ENCODE measurements at places on chromosomes 6 and 20.

GRCh38 chr6:73231986-73232391 is 6.7 kb upstream of the KHDC1L start:
- DNase-seq: no peak

DNA sequence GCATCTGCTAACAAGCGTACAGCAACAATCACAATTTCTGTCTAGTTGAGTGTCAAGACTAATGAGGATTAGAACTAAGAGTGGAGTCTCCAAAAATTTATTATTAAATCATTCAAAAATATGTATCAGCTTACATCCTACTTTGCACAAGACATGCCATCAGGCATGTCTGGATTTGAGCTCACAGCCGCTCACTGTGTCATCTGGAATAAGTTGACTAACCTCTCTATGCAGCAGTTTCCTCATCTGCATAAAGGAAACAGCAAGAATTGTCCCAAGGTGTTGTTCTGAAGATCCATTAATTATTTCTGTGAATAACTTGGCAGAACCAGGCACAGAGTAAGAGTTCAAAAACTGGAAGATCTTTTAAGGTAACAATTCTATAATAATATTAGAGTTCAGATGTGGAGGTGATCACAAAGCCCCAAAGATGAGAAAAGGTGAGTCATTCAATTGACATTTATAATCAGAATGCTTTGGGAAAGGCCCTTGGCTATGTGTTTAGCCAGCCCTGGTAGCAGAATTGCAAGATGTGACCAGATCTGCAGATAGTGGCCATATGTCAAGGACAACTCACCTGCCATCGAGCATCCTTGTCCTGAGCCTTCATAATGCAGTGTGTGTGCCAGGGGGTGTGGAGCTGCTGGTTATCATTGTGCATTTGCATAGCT is 264.0 kb downstream of the FOXA2 start:
- DNase-seq: no peak

DNA sequence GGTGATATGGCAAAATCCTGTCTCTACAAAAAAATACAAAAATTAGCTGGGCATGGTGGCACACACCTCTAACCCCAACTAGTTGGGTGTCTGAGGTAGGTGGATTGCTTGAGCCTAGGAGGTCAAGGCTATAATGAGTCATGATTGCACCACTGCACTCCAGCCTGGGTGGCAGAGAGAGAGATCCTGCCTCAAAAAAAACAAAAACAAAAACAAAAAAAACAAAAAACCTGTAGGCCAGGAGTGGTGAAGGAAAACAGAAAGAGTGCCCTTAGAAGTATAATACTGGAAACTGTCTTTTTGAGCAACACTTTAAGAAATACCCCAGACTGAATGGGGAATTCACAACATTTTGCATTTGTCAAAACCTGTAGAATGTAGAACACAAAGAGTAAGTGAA is 85.3 kb downstream of the JARID2 start:
- no peak for DNase-seq

GRCh38 chr6:164345327-164345726 is 930.8 kb downstream of the QKI start:
- no peak for DNase-seq

DNA sequence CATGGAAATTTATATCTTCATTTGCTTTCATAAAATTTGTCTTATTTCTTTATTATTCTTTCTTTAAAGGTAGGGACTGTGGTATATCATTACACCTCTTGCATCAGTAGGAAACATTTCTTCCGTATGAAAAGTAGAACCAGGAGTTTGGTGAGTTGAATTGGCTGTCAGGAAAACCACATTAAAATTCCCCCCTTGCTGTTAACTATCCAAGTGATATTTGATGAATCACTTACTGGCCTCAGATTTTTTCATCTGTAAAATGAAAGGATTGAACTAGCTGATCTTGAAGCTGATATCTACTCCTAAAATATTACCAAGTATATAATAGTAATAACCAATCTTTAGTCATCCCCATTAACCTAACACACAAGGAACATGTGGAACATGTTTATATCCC is 460.9 kb downstream of the GJA1 start:
- no peak for DNase-seq

GRCh38 chr20:18995455-18995854 is 181.9 kb downstream of the SCP2D1 start:
- DNase-seq: no peak

DNA sequence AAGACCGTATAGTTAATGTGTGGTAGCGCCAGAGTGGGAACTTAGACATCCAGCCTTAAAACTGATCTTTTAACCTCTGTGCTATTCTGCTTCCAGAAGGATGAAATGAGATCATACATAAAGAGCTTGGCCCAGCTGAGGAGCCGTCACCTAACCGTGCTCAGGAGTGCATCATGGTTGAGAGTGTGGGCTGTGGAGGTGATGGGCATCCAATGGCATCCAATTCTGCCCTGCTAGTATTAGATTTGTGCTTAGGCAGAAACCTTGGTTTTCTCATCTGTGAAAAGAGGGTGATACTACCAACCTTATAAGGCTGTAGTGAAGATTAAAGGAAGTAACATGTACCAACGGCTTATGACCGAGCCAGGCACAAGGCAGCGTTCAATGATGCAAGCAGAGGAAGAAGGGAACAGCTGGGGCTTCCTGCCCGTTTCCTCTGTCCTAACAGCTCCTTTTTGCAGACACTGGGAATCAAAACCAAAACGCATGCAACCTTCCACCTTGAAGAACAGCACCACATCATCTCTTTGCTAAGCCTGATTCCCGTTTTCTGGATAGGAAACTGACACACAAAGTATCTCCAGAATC is 1.3 kb downstream of the SLC22A16 start:
- no peak for DNase-seq

GRCh38 chr6:168542301-168542700 is 101.3 kb downstream of the SMOC2 start:
- no peak for DNase-seq

DNA sequence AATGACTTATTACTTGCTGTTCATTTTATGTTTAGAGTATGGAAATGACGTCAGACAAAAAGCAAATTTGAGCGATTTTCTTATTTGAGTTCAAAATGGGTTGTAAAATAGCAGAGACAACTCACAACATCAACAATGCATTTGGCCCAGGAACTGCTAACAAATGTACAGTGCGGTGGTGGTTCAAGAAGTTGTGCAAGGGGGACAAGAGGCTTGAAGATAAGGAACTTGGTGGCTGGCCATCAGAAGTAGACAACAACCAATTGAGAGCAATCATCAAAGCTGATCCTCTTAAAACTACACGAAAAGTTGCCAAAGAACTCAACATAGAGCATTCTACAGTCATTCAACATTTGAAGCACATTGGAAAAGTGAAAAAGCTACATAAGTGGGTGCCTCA is 43.8 kb downstream of the REV3L start:
- no peak for DNase-seq

DNA sequence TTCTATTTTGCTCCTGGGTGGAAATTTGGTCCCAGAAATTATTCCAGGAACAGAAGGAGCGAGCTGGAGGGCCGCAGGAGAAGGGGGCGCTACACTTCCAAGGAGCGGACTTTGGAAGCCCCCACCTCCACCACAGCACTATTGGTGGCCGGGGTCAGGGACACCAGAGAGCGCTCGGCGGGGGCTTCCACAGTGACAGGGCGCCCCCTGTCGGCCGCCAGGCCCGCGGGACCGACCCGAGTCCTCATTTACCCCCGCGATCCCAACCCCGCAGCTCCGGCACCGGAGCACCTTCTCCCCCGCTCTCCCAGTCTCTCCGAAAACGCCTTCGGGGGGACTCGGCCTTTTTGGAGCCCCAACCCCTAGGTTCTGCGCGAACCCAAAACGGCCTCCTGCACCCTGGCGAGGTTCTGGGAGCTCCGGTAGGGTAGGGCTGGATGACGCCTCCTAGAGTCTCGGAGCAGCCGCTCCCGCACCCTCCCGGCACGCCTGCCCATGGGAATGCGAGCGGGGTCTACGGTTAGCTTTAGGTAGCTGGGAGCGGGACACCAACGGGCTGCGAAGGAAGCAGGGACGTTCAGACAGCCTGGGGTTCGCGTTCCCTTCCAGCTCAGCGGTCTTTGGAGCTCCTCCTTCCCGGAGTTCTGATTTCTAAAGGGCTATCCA is 2.4 kb upstream of the FOXA2 start:
- no peak for DNase-seq

DNA sequence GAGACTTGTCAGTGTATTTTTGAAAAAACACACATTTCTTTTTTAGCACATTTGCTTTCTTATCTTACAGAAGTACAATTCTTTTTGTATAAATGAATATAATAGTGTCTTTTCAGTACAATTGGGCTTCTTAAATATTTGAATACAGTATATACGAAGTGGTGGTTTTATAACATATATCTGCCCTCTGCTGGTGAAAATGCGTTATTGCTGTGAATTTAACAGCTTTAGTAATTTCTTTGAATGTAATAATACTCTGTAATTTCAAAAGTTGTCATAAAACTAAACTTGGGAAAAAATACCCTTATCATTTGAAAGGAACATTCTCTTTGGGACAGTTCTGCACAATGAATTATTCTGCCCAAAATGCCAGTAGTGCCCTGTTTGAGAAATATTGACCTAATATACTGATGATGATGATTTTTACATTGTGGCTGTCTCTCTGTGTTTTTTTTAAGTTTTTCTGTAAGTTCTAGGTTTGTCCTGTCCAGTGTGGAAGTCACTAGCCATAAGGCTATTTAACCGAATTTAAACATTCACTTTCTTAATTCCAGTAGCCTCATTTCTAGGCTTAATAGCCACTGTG is 19.0 kb downstream of the SMAP1 start:
- DNase-seq: no peak

DNA sequence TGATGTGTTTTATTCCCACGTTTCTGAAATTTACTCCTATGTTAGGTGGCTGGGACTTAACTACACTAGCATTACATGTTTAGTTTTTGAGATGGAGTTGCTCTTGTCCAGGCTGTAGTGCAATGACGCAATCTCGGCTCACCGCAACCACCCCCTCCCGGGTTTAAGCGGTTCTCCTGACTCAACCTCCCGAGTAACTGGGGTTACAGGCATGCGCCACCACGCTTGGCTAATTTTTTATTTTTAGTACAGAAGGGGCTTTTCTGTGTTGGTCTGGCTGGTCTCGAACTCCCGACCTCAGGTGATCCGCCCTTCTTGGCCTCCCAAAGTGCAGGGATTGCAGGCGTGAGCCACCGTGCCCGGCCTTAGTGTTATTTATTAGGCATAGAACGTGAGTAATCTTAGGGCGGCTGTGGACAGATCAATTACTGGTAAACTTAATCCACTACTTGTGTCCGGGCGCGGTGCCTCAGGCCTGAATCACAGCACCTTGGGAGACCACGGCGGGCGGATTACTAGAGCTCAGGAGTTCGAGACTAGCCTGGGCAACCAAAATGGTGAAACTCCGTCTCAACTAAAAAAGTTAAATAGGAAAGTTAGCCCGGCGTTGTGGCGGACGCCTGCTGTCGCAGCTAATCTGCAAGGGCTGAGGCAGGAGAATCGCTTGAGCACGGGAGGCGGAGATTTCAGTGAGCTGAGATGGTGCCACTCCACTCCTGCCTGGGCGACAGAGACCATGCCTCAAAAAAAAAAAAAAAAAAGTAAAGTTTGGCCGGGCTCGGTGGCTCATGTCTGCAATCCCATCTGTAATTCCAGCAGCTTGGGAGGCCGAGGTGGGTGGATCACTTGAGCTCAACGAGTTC is 123.7 kb upstream of the BTN3A2 start:
- no peak for DNase-seq

- DNase-seq: no peak
These were observed 47.2 kb downstream of the KCNS1 start for GRCh38 chr20:45053430-45054351.

- DNase-seq: peak; percentile 6
These were observed 27.4 kb downstream of the KCNQ5 start for GRCh38 chr6:72649032-72649984.

DNA sequence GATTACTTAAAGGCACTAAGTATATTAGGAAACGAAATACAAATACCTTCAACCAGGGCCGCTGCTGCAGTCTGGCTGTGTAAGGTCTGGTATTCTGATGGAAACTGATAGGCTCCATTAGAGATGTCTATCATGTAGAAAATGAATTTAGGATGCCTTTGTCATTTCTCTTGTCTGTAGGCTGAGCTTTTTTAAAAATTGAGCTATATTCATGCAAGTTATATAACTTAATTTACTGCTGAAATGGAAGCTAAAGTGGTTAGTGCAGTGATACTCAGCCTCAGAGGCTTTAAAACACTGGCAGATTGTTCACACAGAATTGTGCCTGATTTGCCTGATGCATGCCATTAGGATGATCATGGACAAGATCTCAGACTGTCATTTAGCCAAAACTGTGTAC is 286.2 kb upstream of the QKI start:
- no peak for DNase-seq

DNA sequence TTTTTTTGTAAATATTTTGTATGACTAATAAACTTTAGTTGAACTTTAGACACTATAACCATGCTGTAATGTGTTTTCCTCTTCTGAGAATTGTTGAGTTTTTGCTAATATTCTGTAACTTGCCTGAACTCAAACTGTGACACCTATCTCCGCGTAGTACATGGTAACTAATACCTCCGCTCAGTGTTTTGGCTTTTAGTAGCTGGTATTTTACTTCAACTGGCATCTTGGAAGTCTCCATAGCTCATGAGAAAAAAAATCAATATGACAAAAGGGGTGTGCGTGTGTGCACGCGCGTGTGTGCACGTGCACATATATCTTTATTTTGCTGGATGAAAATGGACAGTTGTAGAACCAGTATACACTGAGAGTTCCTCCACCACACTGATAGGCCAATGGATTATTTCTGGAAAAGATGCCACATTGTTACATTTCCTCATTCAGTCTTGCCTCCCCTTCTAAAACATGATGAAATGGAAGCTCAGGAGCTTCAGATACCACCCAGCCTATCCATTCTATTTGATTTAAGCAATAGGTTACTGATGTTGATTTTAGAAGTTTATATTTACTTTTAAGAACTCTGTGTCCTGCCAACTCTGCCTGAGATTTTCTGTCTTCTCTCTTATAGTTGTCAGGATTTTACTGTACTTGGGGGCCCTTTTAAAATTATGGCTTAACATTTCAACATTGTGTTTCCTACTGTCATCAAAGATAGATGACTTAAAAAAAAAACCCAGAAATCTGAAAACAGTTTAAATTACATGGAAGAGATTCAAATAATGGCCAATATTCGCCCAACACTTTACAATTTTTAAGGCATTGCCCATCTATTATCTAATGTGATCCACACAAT is 16.3 kb upstream of the ADGRG6 start:
- DNase-seq: no peak

GRCh38 chr6:39642270-39642669 is 82.9 kb downstream of the KIF6 start:
- no peak for DNase-seq

GRCh38 chr6:95133578-95133977 is 443.8 kb upstream of the MANEA start:
- DNase-seq: no peak

GRCh38 chr20:2132461-2132901 is 30.9 kb downstream of the STK35 start:
- DNase-seq: no peak

- no peak for DNase-seq
These were observed 13.4 kb upstream of the TOX2 start for GRCh38 chr20:43901296-43901695.

- DNase-seq: no peak
These were observed 218.8 kb upstream of the RNF24 start for GRCh38 chr20:4234128-4234527.
